ENCODE measurements at places on chromosomes 2 and 18. TPM values are rescaled to one million over a fixed set of nuclear protein-coding genes. Genes with fewer than 3 reads are reported as not detected.

The SIGLEC15 gene
- total RNA-seq, result not detected

The GPR39 gene
- not detected for total RNA-seq

The TLX2 gene
- total RNA-seq, result 1.2 TPM

The TNS1 gene
- total RNA-seq, result 1.0 TPM

Measured in T-helper 1 cell treated with Interleukin-12 subunit alpha and Interleukin-12 subunit beta and Interleukin-4 antibody, amounts not matched to agents 30 ng/mL and 1 ng/mL, for 36 hours (primary cell).